ENCODE measurements at places on chromosomes 3 and 15. TPM values are rescaled to one million over a fixed set of nuclear protein-coding genes. Genes with fewer than 3 reads are reported as not detected.

DNA sequence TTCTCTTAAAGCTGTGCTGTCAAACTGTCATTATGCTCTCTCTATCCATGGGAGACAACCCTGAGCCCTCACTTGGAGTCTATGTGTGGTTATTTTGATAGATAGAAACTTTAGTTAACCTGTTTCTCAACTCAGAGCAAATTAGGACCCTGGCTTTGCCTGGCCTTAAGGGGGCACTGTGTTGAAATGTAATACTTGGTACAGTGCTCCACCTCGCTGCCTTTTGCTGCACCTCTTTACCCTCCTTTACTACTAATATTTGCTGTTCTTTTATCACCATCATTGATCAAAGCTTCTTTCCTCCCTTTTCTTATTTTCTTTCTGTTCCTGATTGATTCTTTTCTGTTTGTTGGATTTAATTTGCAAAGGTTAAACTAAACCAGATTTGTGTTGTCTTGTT, 34.3 kb downstream of the STT3B start:
- DNase-seq, result peak; percentile 19

- peak; percentile 63 for DNase-seq
Observed at GRCh38 chr3:49339581-49339940, 292 bp downstream of the USP4 start.

DNA sequence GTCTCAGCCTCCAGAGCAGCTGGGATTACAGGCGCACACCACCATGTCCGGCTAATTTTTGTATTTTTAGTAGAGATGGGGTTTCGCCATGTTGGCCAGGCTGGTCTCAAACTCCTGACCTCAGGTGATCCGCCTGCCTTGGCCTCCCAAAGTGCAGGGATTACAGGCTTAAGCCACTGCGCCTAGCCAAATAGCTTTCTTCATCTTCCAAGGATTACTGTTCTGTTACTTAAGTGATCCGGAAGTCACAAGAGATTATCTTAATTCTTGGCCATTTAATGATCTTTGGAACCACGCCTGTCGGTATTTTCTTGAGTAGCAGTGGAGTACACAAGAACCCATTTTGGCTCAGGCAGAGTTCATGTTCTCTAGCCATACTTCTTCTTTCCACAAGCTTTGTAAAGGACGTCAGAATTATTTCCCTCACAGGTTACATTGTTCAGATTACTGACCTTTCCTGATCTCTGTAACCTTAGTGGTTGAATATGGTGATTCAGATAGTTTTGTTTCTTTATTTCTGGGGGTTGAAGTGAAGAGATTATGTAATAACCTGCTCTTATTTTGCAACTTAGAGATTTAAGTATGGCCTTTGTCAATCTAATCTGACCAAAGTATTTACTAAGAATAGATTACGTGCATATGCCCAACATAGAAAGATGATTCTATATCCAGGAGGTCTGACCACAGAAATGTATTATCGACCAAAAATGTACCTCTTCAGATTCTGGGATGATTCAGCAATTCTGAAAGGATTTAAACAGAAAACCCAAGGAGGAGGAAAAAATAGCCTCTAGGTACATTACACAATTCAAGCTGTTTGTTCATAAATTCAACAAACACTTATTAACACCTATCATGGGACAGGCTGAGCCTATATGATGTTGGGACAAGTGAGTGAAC, 132.2 kb downstream of the GREM1 start:
- no peak for DNase-seq

P2RY1 gene
- polyA plus RNA-seq, result 3.3 TPM

PLIN1 gene
- 2.6 TPM for polyA plus RNA-seq

GOLGA8J gene
- not detected for polyA plus RNA-seq

DNA sequence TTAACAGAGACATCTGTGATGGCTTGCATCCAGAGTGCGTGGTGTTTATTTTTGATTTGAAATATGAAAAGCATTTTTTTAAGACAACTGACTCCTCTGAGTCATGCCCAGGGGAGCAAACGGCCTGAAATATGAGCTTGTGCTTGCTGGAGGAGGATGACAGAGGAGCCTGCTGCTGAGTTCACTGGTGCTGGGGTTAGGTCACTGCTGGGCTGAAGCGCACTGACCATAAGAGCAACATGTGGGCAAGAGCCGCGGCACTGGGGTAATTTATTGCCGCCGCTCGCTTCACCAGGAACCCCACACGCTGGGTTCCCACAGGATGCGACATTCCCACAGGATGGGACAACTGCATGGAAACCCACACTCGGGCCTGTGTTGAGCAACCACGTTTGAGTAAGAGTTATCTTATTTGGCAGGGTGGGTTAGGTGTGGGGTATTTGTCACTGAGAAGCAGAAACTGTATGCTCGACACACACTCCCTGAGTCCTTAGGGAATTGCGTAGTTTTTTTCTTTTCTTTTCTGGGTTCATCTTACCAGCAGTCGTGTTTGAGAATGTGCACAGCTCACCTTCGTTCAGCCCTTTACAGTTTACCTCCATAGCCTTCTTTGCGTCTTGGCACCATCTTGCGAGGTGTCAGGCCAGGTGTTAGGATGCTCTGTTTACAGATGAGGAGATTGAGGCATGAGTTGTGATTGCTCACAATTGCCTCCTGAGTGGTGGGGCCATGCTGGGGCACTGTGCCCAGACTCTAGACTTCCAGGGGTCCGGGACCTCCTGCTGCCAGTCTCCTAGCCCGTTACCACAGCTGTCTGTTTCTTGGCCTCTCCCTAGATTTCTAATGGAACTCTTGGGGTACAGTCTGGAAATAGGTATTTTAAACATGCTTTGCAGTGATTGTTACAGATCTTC, 60.4 kb downstream of the SMAD3 start:
- peak; percentile 68 for DNase-seq

DNA sequence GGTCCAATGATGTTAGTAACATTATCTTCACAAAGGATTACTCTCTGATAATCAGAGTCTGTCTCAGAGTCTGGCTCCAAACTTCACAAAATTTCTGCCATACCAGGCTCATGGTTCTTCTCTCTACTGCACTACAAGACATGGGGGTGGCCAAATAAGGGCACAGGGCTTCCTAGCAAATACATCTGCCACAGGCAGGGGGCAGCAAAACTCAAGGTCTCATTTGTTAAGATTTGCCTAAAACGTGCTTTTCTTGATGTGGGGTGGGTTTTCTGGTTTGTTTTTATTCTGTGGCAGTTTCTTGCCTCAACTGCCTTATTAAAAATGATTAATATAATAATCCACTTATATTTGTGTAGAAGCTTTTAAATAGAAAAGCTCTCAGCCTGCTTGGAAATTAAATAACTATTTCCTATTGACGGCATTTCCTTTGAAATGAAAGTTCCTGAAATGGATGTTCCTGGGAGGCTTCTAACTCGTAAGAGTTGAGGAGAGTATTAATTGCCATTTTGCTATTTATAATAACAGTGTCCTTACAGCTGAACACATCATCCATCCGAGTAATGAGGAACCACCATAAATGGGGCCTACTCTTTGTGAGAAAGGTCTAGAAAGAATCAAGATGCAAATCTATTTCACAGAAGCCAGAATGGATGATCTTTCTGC, 53.8 kb downstream of the SST start:
- peak; percentile 63 for DNase-seq

- DNase-seq, result no peak
Observed at GRCh38 chr3:17192995-17193394, 308.2 kb downstream of the PLCL2 start.

- peak; percentile 46 for DNase-seq
Observed at GRCh38 chr3:4531478-4532025, 38.4 kb downstream of the ITPR1 start.

DNA sequence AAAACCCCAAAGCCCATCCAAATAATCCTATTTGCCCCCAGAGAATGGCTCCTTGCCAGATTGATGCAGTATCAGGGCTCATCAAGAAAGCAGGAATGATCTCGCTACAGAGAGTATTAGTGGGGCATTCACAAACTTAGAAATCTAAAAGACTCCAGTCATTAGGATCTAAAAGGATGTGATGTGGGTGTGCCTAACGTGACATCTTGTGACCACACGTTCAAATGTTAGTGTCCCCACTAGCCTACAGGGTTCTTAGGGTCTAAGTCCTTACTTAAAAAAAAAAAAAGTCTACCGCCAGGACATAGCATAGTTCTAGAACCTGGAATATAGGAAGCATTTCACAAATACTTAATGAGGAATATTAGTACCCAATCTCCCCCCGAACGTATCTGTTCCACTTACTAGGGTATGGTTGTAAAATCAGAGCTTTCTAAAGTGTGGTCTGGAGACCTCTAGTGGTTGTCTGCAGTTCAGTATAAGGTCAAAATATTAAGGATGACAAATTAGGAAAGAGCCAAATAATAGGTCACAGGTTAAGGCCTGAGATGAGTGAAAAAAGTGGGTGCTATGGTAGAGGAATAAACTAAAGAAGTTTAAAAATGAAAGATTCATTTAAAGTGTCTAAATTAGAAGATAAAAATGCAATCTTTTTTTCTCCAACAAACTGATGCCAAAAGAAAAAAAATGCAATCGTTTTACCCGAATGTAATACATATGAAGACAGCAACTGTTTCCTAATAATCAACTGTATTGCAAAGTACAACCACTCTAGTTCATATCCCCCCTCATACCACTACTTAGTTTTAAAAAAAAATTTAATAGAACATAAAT, 4.2 kb upstream of the CHRM5 start:
- peak; percentile 35 for DNase-seq

- DNase-seq, result no peak
Observed at GRCh38 chr15:77597804-77598453, 34.8 kb downstream of the LINGO1 start.

DNA sequence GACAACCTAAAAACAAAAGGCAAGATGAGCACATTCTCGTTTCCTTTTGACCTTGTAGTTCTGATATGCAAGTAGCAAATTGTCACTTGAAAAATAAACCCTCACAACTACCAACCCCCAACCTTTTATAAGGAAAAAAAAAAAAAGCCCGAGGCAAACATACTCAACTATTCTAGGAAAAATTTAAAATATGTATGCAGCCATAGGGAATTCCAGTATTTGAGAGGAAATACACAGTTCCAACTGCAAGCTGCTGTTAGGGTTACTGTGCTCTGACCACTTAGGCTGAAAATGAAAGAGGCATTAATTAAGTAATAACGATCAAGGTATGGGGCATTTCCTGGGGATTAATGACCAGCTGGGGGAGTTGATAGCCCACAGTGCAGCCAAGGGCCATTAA, 281.9 kb upstream of the DPH6 start:
- DNase-seq, result no peak

GRCh38 chr3:24004171-24004938, 59.3 kb downstream of the NR1D2 start:
- no peak for DNase-seq

DNA sequence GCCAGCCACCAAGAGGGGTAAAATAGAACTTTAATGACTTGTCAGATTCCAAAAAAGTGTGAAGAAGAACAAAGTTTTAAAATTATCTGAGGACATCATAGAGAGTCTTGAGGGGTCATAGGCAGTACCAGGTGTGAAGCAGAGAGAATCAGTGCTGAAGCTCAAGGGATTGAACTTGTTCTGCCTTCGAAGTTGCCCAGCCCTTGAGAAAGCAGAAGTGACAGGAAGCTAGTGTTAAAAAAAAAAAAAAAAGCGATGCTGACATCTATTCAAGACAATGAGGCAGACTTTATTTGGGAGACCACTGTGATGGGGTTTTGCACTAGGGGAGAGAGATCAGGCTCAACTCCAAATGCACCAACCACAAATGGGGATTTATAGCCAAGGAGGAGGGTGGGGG, 21.8 kb downstream of the FBXO22 start:
- no peak for DNase-seq

DNA sequence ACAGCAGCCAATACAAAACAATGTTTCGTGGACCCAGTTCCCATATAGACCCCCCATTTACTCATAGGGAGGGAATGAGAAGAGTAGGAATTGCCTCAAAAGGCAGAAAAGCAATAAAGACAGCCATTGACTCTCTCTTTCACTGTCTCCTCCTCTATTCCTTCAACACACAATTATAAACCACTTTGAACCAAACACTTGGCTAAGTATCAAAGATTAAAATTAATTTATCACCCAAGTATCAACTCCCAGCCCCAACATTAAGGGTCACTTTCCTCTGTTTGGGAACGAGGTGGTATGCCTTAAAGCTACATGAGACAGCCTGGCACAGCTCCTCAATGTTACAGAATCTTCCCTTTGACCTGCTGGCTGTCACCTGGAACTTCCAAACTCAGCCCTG, 16.4 kb upstream of the LRIG1 start:
- DNase-seq, result no peak

FEZF2 gene
- polyA plus RNA-seq, result not detected

CDCP1 gene
- polyA plus RNA-seq, result 4.8 TPM

ACAP2 gene
- 27.0 TPM for polyA plus RNA-seq

- DNase-seq, result no peak
Observed at GRCh38 chr3:39249453-39250115, 30.3 kb downstream of the CX3CR1 start.

DNA sequence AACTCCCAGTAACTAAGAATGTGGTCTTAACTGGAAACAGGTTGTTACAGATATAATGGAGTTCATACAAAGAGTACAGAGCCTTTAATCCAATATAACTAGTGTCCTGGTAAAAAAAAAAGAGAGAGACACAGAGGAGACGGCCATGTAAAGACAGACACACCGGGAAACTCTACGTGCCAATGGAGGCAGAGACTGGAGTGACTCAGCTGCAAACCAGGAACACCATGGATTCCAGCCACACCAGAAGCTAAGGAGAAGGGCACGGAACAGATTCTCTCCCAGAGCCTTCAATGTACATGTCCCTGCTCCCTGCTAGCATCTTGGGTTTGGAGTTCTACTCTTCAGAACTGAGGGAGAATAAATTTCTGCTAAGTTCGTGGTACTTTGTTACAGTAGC, 4.5 kb downstream of the RNF168 start:
- peak; percentile 11 for DNase-seq

Measured in hepatocyte (in vitro differentiated cells).